ENCODE measurements at places on chromosomes 12 and 14.

- no peak for DNase-seq
These were observed 47.6 kb upstream of the ASPG start for GRCh38 chr14:104037903-104038302.

DNA sequence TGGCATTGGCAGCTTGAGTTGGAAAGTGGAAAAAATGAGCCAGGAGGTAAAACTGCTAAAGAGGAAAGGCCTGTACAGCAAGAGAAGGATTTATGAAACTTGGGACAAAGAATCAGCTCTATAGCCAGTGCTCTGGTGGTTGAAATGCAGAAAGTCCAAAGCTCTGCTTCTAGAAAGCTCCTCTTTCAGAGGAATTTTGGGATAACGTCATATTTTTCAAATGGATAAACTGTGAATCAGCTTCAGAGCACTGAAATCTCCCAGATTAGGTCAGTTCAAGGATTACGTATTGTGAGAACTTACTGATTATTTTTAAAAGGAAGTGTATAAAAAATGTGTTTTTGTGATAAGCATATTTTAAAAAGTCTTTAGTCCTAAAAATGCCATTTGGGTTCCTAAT lies 203.1 kb upstream of the CNOT2 start:
- no peak for DNase-seq

- peak; percentile 57 for DNase-seq
These were observed 32.2 kb upstream of the GNG2 start for GRCh38 chr14:51828017-51828797.

DNA sequence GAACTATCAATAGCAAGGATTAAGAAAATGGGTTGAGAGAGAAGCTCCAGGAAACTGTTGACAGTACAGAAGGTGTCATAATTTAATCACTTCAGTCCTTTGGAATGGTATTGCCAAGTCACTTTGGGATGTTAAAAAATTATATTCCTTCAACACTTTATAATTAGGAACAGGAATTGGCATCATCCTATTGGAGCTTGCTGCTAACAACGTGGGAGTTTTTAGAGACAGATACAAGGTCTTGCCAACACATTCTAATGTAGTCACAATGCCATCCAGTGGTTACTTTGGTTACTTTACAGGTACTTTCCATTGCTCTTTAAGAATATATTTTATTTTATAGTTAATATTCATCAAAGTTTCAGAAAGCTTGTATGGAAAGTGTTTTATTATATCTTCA lies 310.1 kb downstream of the SYT1 start:
- DNase-seq = no peak

DNA sequence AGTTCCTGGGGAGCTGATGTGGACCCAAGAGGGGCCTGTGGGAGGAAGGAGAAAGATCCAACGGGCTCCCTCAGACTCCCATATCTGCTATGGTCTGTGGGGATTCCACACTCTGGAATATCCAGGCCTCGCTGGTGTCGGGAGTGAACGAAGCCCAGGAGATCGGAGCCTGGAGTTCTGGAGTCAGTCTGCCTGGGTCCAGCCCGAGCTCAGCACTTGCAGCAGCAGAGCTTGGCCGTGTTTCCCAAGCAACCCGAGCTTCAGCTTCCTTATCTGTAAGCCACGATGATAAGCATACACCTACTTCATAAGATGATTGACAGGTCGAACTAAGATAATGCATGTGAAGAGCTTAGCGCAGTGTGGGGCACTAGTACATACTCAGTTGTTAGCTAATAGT lies 10.1 kb downstream of the LTBP2 start:
- DNase-seq = no peak

DNA sequence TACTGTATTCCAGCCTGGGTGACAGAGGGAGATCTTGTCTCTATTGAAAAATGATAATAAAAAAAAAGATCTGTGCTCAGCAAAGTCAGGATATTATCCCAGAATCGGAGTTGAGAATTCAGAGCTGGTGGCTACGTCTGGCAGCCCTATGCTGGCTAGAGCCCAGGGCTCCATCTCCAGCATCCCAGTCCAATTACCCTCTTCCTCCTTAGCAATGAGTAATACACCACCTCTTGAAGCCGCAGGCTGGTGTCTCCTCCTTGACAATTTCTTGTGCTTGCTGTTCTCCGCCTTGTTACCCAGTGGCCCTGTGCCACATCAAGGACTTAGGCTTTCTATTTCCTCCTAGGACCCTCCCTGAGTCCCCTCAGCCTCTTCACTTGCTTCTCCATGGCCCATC lies 38.4 kb upstream of the DDX11 start:
- DNase-seq = no peak

DNA sequence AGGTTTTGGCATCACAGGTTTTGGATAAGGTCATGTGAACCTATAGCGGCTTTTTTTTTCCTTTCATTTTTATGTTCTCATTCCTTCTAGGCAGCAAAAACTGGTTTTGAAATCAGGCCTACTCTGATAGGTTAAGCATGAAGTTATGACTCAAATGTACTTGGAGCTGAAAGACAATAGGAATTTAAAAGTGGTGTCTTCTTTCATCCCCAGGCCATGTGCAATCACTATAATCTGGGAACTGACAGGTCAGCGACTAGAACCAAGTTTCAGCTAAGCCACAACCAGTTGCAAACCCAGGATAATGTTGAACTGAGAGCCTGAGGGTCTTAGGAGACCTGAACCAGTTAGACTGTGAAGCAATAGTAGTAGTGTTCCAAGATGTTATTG lies 74.3 kb downstream of the ANO6 start:
- no peak for DNase-seq

GRCh38 chr14:72850360-72850759 lies 43.5 kb downstream of the DPF3 start:
- DNase-seq = no peak

DNA sequence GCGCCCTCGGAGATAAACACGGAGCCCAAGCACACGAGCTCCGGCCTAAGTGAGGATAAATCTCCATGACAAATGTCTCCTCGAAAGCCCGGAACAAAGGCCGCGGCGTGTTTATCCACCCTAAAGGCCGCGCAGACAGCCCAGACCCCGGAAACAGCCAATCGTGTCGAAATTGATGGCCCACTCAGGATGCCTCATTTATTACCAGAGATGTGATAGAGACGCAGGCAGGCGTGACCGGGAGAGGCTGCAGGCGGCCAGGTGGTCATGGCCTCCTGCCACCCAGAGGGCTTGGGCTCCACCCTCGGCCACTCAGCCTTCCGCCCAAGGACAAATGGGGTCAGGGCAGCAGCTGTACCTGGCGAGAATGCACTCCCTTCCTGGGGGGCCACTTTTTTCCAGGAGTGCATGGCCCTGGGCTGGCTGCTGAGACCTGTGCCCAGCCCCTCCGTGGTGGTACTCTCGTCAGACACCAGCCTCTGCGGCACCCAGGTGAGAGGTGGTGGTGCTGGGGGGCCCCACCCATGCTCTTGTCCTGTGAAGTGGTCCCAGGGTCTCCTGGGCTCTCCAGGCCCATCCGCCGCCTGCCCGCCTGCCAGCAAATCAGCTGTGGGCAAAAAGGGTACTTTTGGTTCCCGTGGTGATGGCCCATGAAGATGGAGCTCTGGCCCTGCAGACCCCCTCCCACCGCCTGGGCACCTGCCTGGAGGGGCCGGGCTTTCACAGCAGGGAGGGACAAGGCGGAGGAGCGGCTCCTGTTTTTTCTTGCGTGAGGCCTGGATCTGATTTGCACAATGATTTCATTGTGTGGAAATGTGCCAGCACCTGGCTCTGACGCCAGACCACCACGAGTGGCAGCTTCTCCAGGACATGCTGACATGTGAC lies 211.5 kb upstream of the C14orf180 start:
- no peak for DNase-seq

DNA sequence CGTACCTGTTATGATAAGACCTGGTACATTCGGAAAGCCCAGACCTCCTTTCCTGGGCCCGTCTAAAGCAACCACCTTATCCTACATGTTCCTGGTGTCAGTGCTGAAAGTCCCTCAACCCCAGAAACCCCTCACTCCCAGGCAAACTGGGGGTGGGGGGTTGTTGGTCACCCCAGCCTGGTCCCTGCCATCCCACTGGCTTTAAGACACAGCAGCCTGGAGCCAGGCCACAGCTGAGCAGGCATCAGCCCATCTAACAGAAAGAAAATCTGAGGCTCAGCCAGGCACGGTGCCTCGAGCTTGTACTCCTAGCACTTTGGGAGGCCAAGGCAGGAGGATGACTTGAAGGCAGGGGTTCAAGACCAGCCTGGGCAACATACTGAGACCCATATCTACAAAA lies 4.5 kb downstream of the SELPLG start:
- no peak for DNase-seq

DNA sequence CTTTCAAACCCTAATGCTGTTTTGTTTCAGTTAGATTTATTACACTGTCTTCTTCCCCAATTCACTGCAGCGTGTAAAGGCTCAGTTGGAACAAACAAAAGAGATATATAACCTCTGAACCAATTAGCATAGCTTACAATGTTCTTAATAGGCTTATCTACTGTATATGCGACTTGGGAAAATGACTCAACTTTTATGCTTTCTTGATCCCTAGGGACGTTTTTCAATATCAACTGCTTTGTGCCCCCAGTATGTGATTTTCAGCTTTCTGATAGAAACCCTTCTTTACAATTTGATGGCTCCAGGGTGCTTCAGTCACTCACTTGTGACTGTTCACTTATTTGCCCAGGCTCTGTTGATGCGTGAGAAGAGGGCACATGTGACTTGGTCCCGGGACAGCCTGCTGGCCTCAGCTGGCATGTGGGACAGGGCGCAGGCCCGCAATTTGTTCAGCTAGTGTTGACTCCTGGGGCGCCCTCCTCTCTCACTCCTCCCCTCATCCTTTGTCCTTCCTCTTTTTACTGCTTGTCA lies 107.1 kb downstream of the TMTC2 start:
- no peak for DNase-seq

- no peak for DNase-seq
These were observed 1.6 kb downstream of the PTGDR start for GRCh38 chr14:52269100-52269499.

DNA sequence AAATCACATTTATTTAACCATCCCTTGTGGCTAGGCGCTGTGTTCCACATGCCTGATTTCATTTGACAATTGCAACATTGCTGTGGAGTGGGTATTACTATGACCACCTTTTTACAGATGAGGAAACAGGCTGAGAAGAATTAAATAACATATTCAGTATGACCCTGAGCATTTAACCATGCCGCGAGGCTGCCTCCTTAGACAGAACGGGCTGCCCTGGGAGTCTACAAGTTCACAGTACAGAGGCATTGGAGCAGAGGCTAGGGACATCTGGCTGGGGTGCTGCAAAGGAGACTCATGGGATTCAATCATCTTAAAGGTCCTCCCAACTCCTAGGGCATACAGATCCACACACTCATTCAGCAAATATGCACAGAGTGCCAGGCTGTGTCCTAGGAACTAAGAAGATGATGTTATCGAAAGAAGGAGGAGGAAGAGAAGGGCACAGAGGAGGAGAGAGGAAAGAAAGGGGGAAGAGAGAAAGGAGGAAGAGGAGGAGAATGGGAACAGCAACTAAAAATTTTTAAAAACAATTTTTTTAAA lies 164.7 kb upstream of the CCND2 start:
- no peak for DNase-seq

DNA sequence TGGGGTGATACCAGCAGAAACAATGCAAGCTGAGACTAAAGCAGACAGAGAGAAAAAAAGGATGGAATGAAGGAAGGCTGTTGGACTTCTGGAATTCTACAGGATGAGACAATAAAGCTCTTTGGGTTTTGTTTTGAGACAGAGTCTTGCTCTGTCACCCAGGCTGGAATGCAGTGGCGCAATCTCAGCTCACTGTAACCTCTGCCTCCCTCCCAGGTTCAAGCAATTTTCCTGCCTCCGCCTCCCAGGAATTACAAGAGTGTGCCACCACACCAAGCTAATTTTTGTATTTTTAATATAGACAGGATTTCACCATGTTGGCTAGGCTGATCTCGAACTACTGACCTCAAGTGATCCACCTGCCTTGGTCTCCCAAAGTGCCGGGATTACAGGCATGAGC lies 115.4 kb downstream of the EXOC5 start:
- no peak for DNase-seq

DNA sequence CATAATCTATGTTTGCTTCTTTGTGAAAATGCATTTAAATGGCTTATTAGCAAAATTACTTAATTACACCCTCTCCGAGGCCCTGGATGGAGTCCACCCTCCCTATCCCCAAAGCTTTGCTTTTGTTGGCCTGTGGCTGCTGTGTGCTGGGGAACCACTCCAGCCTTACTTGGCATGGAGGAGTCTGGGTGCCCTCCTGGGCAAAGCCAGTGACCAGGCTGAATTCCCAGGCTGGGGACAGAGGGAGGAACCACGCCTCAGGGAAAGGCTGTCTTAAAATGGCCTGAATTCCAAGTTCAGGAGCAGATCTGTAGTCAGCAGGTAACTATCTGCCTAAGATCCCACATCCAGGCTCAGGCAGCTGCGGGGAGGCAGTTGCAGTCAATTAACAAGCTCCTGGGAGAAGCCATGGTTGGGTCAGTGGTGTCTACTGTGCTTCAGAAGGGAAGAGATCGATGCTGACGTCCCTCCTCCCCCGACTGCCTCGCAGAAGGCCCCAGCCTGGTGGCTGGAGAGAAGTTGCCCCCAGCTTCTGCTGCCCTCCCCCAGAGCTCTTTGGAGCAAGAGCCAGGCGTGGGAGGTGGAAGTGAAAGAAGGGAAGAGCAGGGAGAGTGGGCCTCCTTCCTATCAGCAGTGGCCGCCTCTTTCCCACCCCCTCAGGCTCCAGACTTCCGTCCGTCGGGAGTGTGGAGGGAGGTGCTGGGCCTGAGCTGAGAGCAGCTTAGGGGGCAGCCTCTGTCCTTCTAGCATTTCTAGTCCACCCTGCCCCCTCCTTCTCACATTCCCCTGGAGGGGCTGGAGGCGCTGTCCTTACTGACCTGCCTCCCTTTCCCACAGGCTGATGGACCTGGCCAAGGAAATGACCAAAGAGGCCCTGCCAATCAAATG lies 11.3 kb downstream of the VASH1 start:
- DNase-seq = no peak

- DNase-seq = no peak
These were observed 20.3 kb downstream of the FIGNL2 start for GRCh38 chr12:51827925-51828818.

DNA sequence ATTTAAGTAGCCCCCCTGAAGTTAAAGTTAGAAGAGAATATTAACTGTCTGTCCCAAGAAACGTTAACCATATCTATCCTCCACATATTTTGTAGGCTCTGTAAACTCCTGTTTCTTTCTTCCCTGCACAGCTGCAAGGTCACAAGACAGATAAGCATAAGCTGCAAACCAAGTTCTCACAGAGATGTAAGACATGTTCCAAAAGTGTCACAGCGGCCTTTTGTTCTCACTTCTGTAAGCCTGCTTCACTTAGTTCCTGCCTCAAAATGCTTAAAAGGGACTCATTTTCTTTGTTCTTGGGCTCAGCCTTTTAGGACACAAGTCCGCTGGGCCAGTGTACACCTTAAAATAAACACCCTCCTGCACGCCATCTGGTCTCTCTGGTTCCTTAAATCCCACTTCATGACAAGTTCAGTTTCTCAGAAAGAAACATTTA lies 3.2 kb downstream of the RNASE1 start:
- no peak for DNase-seq

DNA sequence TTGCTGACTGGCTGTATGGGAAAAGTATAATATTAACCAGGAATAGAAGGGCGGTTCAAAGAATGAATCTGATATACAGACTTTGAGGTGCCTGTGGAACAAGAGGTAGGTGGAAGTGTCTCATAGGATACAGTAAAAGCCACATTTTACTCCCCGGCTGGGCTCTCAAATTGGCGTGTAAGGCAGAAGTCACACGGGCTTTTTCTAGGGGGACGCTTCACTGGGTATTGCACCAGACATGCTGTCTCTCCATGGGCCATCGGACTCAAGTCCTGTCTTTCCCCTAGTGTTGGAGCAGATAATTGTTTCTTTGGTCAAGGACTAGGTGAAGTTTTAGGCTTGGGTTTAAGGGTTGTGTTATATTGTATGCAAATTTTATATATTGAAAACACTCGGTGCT lies 9.1 kb downstream of the TMCC3 start:
- no peak for DNase-seq

All from stimulated activated CD8-positive, alpha-beta memory T cell treated with anti-CD3 and anti-CD28 coated beads, Interleukin-12 subunit alpha, Interleukin-12 subunit beta, amount 100 ng/mL, for 4 hours (primary cell).